ENCODE measurements at places on chromosomes 1 and 21.

DNA sequence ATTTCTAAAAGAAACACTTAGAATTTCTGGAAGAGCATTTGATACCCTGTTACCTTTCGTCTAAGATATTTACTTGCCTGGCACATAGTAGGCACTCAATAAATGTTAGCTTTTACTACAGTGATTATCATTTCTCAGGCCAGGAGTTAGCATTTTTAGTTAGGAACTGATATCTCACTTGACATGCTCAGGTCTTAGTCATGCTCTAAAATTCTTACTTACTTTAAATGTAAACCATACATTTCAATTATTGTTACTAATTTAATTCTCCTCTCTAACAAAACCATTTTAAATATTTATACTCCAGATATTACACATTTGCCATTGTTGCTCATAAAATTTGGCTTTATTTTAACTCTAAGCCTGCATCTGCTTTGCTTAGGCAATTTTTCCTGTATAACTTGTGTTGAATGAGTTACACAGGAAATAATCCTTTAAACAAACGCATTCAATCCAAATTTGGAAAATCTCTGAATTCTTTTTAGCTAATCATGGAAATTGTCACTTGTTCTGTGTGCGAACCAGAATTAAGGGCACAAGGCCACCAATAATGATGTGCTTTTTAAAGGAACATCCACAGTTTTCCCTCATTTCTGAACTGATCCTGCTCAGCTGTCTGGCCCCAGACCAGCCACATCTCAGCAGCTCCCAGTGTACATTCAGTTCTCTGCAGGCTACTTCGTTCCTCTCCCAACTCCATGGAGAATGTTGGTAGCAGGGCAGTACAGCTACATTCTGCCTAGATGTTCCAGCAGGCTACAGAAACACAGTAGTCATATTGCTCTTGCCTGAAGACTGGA lies 15.6 kb downstream of the NIBAN1 start:
- DNase-seq = no peak

GRCh38 chr1:224498574-224499170 lies 64.1 kb upstream of the WDR26 start:
- no peak for DNase-seq

GRCh38 chr1:30976143-30976542 lies 67.6 kb upstream of the SDC3 start:
- no peak for DNase-seq

GRCh38 chr1:197391303-197392226 lies 123.5 kb downstream of the CRB1 start:
- DNase-seq = no peak

DNA sequence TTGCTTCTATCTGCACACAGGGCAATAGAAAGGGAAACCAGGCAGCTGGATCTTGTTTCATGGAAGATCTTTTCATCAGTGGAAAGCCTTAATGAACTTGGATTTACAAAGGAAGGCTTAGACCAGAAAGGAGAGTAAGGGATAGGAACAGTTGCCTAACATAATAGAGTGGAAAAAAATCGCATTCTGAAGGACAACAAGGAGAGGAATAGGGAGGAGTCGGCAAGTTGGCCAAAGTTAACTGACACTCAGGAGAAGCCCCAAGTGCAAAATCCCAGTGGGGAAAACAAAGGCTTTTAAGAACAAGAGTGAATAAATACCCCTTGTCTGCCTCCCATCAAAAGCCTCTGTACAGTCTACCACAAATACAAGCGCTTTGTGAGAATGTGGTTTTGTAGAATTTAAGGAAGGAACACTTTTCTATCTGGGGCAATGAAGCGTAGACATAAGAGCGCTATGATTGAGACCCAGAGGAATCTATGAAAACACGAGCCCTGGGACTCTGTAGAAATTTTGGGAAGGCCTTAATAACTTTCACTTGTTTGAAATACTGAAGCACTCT lies 74.1 kb downstream of the ZNF648 start:
- DNase-seq = no peak

DNA sequence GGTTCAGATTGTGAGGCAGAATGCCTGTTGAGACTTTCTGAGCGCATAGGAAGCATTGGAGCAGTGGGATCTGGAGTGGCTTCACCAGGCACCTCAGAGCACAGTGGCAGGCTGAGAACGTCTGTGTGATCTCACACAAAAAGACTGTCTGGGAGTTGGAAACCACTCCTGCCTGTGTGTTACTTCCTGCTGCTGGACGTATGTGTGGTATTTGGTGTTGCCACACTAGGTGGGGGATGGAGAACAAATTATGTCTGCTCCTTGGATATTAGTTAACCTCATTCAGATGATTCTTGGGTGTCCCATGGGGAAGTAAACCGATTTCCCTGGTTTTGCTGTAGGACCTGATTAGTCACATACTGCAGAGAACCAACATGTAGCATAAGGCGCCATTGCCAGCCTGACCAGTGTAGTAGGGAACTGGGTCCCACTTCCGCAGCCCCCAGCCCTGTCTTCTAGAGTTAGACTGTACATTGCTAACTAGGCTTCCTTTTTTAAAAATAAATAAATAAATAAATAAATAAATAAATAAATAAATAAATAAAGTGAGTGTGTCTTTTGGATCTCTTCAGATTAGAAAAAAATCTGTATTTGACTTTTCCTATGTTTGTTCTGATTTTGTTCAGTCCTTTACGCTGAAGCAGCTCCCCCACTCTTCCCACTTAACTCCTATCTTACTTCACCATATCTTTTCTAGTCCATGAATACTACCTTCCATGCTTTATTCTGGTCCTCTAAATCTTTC lies 26.9 kb downstream of the UCK2 start:
- no peak for DNase-seq

GRCh38 chr1:18965206-18966173 lies 9.0 kb upstream of the IFFO2 start:
- no peak for DNase-seq

DNA sequence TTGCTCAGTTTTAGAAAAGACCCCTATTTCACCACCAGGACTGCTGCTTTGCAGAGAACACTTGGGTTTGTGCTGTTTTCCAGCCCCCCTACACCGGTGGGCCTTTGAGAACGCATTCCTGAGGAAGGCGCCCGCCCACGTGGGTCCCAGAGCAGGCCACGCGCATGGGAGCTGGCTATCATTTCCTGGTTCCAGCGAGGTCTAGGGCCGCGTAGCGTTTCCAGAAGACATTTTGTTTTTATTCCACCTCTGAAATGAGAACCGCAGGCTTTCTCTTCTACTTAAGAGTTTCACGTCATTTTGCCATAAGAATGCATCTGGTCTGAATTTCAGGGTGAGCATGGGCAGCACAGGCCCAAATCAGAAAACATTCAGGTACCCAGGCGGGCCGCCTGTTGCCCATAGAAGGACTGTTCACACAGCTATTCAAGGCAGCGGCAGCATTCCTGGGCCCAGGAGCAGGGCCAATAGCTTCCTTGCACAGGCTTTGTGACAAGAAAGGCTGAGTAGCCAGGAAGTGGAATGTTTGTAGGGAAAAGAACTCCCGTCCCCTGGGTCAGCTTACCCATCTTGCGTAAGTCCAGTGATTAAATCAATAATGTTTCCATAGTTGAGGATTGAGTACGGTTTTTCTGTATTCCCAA lies 1.4 kb upstream of the KLHL21 start:
- DNase-seq = peak; percentile 10

GRCh38 chr1:164821648-164822047 lies 262.7 kb downstream of the PBX1 start:
- no peak for DNase-seq

DNA sequence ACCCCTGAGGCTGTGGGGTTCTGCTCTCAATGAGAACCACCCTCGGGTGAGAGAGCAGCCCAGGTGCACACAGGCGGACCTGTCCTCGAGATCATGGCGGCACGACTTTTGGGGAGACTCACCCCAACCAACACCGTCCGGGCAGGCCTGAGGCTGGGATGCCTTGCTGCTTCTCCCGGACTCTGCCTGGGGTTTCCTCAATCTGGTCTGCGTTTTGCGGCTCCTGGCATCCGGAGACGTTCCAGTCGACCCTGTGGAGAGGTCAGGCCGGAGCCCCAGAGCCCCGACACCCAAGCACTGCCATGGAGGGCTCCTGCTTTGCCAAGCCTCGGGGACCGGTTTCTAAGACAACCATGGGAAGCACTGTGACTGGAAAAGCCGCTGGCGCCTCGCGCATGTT lies 3879.7 kb downstream of the SRGAP2C start:
- no peak for DNase-seq

GRCh38 chr1:51937112-51937511 lies 53.4 kb downstream of the RAB3B start:
- no peak for DNase-seq

GRCh38 chr1:25520446-25521061 lies 22.9 kb upstream of the LDLRAP1 start:
- peak; percentile 49 for DNase-seq

- DNase-seq = peak; percentile 25
These were observed 6.7 kb upstream of the LGALS8 start for GRCh38 chr1:236516929-236517704.

DNA sequence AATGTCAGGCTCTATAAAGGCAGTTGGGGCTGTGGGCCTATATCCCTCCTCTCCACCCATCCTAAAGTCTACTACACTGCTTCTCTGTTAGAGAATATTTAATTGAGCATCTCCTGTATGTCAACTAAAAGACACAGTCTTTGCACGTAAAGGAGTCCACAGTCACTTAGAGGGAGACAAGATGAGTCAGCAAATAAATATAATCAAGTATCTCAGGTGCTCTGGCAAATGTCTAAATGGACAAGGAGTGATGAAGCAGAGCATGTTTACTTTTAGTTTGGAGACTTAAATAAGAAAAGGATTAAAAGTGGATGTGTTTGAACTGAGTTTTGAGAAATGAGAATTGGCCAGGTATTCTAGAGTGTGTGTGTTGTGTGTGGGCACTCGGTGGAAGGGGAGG lies 41.8 kb upstream of the RAP1A start:
- DNase-seq = no peak

GRCh38 chr21:31546443-31547170 lies 112.9 kb upstream of the SOD1 start:
- no peak for DNase-seq

- no peak for DNase-seq
These were observed 52.9 kb downstream of the HMGB4 start for GRCh38 chr1:33916786-33917185.

DNA sequence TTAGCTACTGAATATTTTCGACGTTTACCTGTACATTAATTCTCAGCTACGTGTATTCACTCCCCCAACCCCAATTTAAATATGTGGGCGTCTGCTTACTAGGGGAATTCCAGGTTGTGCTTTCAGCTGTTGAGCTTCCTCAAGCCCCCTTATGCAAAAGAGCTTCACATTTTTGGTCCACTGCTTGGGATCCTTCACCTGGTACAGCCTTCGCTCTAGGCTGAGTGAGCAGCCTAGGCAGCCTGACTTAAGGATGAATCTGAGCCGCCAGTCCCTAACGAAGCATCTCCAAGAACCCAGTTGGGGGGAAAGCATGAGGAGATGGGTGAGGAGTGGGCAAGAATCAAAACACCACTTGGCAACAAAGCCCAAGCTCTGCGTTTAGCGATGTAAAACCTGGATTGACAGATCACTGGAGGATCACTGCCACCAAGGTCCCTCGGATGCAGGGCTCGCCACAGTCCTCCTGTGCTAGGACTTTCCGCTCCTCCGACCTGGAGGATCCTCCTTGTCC lies 674 bp downstream of the BCL10 start:
- DNase-seq = no peak

GRCh38 chr21:42970946-42971653 lies 3.3 kb upstream of the PKNOX1 start:
- no peak for DNase-seq

- no peak for DNase-seq
These were observed 35.9 kb downstream of the TSNAX start for GRCh38 chr1:231564373-231564772.

DNA sequence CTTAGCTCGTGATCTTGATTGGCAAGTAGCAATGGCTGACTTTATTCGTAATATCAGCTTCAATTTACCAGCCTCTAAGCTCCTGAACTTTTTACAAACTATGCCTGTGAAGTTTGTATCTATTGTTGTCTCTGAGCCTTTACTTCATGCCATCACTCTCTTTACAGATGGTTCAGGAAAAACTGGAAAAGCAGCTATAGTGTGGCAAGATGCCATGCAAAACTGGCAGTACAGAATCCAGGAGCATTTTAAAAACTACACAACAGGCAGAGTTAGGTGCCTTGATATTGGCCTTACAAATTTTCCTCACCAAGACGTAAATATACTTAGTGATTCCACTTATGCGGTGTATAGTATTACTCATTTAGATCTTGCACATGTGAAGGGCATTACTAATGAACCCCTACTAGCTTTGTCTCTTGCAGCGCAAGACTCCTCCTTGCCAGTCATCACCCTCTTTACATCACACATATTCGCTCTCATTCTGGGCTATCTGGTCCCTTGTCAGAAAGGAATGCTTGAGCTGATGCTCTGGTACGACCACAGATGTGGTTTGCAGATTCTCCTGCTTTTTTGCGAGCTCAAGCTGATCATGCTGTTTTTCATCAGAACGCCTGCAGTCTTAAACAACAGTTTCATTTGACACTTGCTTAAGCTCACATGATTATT lies 36.3 kb downstream of the CLCA1 start:
- DNase-seq = no peak

DNA sequence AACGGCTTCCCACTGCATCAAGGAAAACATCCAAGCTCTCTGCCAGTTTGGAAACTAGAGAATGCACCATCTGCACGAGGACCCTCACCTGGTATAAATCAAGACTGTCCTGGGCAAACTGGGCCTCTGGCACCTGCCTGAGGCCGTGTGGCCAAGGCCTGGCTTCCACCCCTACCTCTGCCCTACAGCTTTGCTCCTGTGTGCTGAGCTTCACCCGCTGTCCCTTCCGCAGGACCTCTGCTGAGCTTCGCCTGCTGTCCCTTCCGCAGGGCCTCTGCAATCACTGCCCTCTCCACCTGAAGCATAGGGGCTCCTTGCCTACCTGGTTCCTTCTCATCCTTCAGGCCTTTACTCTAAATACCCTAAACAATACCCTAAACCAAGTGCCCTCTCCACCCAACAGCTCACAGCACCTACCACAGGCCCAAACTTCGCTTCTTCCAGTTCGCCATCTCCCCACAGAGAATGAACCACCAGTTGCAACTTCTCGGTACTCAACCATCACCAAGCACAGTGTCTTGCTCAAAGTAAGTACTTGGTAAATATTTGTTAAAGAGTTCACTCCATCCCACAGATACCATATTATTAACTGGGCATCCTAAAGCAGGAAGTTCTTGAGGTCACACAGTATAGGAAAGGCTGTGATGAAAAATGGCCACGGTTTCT lies 18.4 kb downstream of the GNB1 start:
- DNase-seq = no peak

All from activated T-helper 1 cell treated with Interleukin-2 at 50 U/mL for 16 hours (primary cell).